ENCODE measurements at places on chromosomes 1 and 21.

GRCh38 chr1:118077331-118078045 lies 107.5 kb downstream of the SPAG17 start:
- no peak for DNase-seq

DNA sequence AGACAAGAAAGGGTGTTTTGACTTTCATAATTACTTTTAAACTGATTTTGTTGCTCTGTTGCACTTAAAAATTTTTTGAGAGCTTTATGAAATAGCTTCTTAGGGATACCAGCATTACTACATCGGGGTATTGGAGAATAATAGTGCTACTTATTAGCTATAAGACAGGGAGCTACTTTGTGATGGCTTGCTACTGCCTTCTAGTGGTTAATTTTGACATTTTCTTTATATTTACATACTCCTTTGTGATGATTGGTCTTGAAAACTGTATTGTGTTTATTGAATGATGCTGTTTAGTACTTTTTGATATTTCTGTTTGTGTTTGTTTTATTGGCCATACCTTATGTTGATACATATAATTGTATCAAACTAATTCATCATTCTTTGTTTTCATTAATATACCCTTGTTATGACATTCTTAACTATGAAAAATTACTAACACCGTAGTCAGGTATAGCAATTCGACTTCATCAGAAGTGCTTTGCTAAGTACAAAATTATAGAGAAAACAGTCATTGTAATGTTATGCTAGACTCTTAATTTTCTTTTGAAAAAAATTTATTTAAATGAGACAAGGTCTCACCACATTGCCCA lies 85.5 kb downstream of the CLIC4 start:
- DNase-seq = no peak

GRCh38 chr1:21449906-21450305 lies 10.0 kb downstream of the NBPF3 start:
- DNase-seq = no peak

- DNase-seq = no peak
These were observed 199.7 kb upstream of the C8B start for GRCh38 chr1:57165546-57165945.

DNA sequence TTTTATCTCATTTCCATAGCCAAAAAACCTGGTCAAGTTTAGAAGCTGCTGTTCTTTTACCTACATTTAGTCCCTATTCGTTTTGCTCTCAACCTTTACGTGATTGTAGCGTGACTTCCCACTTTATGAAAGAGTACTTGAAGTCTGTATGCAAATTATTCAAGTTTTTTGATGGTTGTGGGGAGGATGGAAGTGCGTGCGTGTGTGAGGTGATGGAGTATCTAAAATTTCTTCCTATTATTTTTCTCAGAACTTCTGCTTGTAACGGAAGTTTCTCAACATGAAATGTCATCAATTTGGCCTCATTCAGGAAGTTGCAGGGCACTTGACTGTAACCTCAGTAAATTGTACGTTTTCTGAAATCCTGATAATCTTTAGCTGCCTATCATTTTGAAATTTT lies 64.0 kb downstream of the SAMSN1 start:
- DNase-seq = no peak

GRCh38 chr21:21715266-21715969 lies 717.2 kb downstream of the NCAM2 start:
- DNase-seq = no peak

GRCh38 chr1:199978408-199978940 lies 49.0 kb upstream of the NR5A2 start:
- no peak for DNase-seq

- no peak for DNase-seq
These were observed 115.6 kb downstream of the GREM2 start for GRCh38 chr1:240496356-240496755.

DNA sequence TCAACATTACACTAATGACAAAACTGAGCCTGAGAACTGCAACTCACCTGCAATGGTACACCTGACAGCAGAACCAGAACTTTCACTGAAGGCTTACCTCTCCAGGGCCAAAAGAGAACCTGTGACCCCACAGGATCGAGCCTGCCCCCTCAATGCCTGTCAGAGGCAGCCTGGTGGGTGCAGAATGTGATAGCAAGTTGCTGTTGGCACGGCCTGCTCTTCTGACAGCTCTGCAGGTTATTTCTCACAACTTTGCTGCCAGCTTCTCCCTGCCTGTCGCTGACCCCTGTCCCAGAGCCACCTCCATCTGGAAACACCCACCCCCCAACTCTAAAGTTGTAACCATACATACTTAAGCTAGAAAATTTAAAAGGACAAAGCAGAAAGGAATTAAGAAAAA lies 35.2 kb downstream of the HIVEP3 start:
- no peak for DNase-seq

Measured in GM12864 (cell line).